Left hindlimb (tissue), 1 donor: ENCODE measurements at places on chromosomes 4 and X.

DNA sequence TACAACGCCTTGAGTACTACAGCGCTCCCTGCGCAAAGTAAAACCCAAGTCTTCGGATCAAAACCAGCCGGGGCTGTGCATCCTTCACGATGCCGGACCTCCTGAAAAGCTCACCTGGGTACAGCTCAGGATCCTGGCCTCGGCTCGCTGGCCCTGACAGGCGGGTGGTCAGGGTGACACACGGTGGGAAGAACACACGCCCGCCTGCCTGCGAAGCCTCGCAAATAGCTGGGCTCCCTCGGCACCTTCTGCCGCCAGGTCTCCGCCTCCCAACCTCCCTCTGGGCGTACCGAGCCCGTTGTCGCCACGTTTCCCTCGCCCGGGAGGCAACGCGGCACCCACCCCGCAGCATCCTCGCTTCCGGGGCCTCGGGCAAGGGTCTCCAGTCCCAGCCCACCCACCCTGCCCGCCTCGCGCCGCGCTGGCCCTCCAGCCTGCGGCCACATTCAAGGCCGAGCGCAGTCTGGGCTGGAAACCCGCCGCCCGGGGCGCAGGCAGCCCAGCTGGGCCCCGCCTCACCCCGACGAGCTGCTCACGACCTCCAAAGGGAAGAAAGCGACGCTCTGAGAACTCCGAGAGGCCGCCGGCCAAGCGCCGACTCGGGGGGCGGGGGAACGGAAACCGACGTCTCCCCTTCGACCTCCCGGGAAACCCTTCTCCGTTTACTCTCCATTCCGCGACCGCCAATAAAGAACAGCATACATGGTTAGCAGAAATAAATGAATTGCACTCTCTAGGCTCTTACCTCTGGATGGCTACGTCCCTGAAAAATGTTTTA is 511 bp downstream of the PPM1K start:
- peak; percentile 81 for DNase-seq

DNA sequence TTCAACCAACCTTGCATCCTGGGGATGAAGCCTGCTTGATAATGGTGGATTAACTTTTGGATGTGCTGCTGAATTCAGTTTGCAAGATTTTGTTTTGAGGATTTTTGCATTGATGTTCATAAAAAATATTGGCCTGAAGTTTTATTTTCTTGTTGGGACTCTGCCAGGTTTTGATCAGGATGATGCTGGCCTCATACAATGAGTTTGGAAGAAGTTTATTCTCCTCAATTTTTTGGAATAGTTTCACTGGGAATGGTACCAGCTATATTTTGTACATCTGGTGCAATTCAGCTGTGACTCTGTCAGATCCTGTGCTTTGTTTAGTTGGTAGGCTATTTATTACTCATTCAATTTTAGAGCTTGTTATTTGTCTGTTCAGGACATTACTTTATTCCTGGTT is 340.3 kb upstream of the TRAM1L1 start:
- DNase-seq: no peak

DNA sequence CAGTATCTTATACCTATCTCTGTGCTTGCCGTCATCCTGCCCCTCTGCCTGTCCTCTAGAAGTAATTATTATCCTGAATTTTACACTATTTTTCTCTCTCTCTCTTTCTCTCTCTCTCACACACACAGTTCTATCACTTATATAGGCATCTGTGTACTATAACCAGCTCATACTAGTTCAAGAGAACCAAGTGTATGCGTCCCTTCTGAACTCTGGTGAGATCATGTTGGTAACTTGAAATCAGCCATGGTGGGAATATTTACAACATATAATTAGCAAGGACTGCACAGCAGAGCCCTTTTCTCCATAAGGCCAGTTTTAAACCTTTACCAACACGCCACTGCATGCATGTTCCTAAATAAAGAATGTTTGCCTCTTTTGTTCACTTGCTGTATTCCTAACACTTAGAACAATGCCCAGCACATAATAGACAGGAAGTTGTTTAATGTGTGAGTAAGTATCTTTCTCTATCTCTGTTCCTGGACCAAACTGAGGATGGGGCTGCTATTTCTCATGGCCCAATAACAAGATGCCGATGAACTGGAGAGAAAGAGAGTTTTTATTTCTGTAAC is 51.1 kb upstream of the IL21 start:
- DNase-seq: no peak

GRCh38 chr4:184932343-184932742 is 85.9 kb upstream of the HELT start:
- no peak for DNase-seq

DNA sequence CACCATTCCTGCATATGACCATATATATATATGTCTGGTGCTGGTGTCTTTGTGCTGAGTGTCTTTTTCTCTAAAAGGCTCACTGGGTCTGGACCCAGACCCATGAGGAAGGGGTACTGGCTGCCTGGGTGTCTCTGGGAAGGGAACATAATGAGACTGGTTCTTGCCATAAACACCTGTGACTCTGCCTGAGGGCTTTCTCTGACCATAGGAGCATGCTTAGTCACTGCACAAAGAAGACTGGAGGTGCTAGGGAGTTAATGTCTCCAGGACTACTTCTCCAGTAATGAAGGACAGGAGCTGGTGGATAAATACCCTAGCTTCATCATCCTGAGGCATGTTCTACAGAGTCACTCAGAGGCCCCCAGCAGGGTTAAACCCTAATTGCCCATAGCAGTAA is 47.1 kb upstream of the CASK start:
- no peak for DNase-seq

DNA sequence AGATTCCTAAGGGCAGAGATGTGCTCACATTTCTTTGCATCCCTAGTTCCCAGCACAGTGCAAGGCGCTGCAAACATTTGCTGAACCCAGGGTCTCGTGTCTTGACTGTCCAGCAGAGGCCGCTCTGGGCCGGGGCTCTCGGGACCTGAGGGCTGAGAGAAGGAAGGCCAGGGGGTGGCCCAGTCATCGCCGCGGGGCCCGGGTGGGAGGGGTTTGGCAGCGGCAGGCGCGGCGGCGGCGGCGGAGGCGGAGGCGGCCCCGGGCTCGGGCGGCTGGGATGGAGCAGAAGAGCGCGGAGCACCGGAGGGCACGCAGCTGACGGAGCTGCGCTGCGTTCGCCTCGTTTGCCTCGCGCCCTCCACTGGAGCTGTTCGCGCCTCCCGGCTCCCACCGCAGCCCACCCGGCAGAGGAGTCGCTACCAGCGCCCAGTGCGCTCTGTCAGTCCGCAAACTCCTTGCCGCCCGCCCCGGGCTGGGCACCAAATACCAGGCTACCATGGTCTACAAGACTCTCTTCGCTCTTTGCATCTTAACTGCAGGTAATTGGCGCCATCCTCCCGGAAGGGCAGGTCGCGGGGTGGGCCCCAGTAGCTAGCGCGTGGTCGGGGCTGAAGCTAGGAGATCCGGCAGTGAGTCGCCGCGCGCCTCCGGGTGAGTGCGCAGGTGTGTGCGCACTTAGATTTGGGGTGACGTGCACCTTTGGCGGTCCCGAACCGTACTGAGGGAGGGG is at the start of gene PARM1:
Gene PARM1 (plus strand): TSS at position 285 of the 730 bp plus-strand sequence. CDS start 212 bp downstream, at position 497.
- peak; percentile 90 for DNase-seq

- DNase-seq: no peak
Measured at GRCh38 chr4:132297346-132297745, 851.7 kb upstream of the PCDH10 start.

DNA sequence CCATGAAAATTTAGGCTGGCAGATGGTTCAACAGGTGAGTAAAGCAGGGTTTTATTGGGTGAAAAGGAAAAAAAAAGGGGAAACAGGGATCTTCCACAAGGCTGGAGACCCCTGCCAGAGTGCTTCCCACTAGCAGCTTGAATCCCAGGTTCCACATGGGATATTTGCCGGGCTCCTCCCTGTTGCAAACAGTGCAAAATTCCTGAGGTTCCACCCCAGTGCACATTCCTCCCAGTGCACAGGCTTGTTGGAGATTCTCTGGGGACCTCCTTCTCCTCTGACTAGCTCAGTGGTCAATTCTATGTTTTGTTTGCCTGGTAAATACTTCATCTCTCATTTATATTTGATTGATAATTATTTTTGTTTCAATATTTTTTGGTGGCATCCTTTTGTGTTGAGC is 66.4 kb upstream of the UGT2B15 start:
- no peak for DNase-seq

- no peak for DNase-seq
Measured at GRCh38 chr4:64899563-64899962, 490.3 kb upstream of the TECRL start.
